Inflammatory macrophage treated with lipopolysaccharide for 4 hours (primary cell): ENCODE measurements at places on chromosomes 7 and 10.

DNA sequence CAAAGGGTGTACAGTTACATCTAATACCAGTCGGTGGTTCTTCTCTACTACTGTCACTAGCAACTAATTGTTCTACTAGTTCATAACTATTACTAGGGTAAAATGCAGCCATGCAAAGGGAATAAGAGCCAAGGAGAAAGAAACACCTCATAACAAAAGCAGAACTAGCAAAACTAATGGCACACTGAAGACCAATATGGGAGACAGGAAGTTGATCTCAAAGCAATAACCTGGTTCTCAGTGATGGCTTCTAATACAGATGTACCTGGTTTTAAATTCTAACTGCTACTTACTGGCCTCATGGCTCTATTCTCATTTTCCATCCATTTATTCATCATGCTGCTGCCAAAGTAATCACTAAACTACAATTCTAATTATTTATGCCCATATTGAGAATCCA lies 170.3 kb downstream of the SEMA3E start:
- no peak for DNase-seq

DNA sequence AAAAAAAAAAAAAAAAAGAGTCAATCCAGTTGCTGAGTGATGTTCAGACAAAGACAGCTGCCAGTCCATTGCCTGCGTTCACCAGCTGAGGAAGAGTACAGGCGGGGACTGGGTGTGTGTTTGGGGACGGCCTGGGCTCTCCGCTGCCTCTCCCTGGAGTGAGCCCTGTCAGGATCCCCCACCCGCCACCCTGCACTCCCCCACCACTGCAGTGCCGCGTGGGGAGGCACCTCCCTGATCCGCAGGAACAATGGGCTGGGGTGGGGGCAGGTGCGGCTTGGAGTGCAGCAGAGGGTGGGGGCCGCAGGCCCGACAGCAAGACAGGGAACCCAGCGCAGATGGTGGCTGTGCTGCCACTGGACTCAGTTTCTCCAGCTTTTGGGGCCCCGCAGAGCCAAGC lies 1.4 kb downstream of the HSPA12A start:
- no peak for DNase-seq

GRCh38 chr7:135248546-135248945 lies 14.9 kb downstream of the STRA8 start:
- DNase-seq: no peak

DNA sequence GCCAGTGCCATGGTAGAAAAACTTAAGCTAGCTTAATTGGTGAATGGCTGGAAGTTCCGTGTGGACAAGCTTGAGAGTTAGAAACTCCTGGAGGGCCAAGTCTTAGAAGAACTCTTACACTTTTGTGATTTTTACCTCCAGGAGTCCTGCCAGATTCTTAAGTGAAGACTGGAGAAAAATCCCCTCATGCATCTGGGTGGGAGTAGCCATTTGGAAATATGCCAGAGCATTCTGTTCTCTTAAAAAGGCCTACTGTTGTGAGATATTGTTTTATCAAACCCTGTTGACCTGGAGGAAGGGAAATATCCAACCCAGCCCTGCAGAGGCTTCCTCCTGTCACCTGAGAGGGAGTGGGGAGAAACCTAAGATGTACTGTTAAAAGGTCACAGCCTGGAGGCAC lies 17.6 kb upstream of the MCM10 start:
- DNase-seq: no peak

DNA sequence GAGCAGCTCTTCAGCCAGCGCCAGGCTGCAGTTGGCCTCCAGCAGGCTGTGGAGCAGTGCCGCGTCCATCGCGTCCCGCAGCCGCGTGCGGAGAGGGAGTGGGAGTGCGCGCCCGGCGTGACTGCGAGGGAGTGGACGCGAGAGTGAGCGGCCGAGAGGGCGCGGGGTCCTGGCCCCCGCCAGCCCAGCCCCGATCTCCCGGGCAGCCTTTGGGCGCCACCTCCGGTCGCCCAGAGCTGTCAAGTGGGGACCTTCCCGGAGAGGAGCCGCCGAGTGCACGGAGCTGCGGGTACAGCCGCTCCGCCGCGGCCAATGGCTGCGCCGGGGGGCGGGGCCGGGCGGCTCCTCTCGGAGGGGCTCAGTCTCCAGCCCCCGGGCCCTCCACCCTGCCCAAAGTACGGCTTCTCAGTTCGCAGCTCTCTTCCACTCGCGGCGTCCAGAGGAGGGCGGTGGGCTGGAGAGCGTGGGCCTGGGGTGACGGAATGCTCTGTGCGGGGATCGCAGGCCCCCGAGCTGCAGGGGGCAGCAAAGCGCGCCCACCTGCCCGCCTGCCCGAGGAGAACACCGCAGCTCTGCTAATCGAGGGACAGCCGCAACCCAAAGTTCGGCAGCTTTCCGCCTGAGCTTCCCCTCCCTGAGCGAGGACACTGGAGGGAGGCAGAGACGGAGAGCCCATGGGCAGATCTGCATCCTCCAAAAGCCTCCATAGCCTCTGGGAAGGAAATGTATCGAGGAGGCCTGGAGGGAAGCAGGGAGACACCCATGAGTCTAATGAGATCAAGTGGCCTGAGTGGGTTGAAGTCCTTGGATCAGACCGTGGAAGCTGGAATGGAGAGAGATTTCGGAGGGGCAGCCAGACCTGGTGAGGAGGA lies at the start of gene CRHR2:
TSS of gene CRHR2 (minus strand) at position 245 of the 872 bp plus-strand sequence. CDS start at position 69, 176 bp downstream.
- DNase-seq: no peak

GRCh38 chr7:100639995-100640516 lies 1.3 kb downstream of the TFR2 start:
- no peak for DNase-seq

GRCh38 chr7:16420329-16420648 lies 1.0 kb downstream of the CRPPA start:
- DNase-seq: no peak
